Thoracic aorta (tissue), 2 donors: ENCODE measurements at places on chromosomes 1 and 21. TPM values are rescaled to one million over a fixed set of nuclear protein-coding genes. Genes with fewer than 3 reads are reported as not detected.

CLSTN1 gene
- 78.6 TPM for total RNA-seq

EXTL2 gene
- 9.6 TPM for total RNA-seq

ASTN1 gene
- total RNA-seq: 0.41 TPM

KRTAP13-2 gene
- total RNA-seq: not detected

FCRL1 gene
- not detected for total RNA-seq

MFN2 gene
- total RNA-seq: 48.7 TPM

AKR7A2 gene
- 71.5 TPM for total RNA-seq

C1orf87 gene
- total RNA-seq: 3.5 TPM

TACSTD2 gene
- 6.9 TPM for total RNA-seq

RPE65 gene
- not detected for total RNA-seq

SELL gene
- 4.2 TPM for total RNA-seq

GBP4 gene
- 5.8 TPM for total RNA-seq

CLCA4 gene
- total RNA-seq: not detected

PODN gene
- 152 TPM for total RNA-seq

TMEM82 gene
- not detected for total RNA-seq

LORICRIN gene
- total RNA-seq: not detected

RIMKLA gene
- under 0.01 TPM for total RNA-seq

LRIG2 gene
- total RNA-seq: 13.4 TPM

RTCA gene
- 15.4 TPM for total RNA-seq

S100A2 gene
- 1.1 TPM for total RNA-seq

ANKRD45 gene
- total RNA-seq: not detected

SLC25A34 gene
- total RNA-seq: 2.4 TPM

TNFRSF4 gene
- total RNA-seq: 1.8 TPM

SLC9C2 gene
- not detected for total RNA-seq

ZNF648 gene
- not detected for total RNA-seq

LAPTM5 gene
- total RNA-seq: 91.0 TPM

TFF3 gene
- total RNA-seq: not detected

ANKRD65 gene
- total RNA-seq: 0.68 TPM

IFNGR2 gene
- 67.3 TPM for total RNA-seq

NBPF20 gene
- total RNA-seq: 2.4 TPM

TNFSF4 gene
- total RNA-seq: 0.71 TPM

PHF13 gene
- 14.6 TPM for total RNA-seq

OR2L3 gene
- not detected for total RNA-seq

TEKT2 gene
- not detected for total RNA-seq

TRIM58 gene
- 0.14 TPM for total RNA-seq

MYOM3 gene
- 1.5 TPM for total RNA-seq

GNAT2 gene
- not detected for total RNA-seq

RHBDL2 gene
- total RNA-seq: not detected

VSIG8 gene
- not detected for total RNA-seq

PLA2G2F gene
- not detected for total RNA-seq

OR2M3 gene
- not detected for total RNA-seq

ESPN gene
- total RNA-seq: not detected

KCNH1 gene
- total RNA-seq: not detected

RGS8 gene
- not detected for total RNA-seq

TOR1AIP2 gene
- total RNA-seq: 74.1 TPM

SH3D21 gene
- 5.6 TPM for total RNA-seq

ILDR2 gene
- total RNA-seq: 0.85 TPM

SLC2A5 gene
- total RNA-seq: 3.9 TPM
